Mesothelial cell of epicardium (in vitro differentiated cells): ENCODE measurements at places on chromosomes 5 and 9. TPM values are rescaled to one million over a fixed set of nuclear protein-coding genes. Genes with fewer than 3 reads are reported as not detected.
A peak's percentile ranks its signal among the peaks of the same experiment; 100 is the strongest.

GFPT2 gene
- total RNA-seq, result 14.9 to 16.3 TPM (median 15.7 TPM) in 3 replicates

ARL10 gene
- 39.4 to 46.0 TPM (median 42.8 TPM) in 3 replicates for total RNA-seq

SPINK1 gene
- total RNA-seq, result 1.0 to 3.3 TPM (median 1.4 TPM) in 3 replicates

GRCh38 chr9:38226491-38226951 is 157.5 kb upstream of the SHB start:
- no peak for DNase-seq
- peaks cover 23% of the 10 kb centered on the region for H3K36me3 ChIP-seq
- H3K27me3 ChIP-seq, result no peaks in the 10 kb centered on the region
- peaks cover 37% of the 10 kb centered on the region for H3K4me1 ChIP-seq
- H3K27ac ChIP-seq, result peak overlapping the region; percentile 93

- no peak for DNase-seq
- H3K27me3 ChIP-seq, result peaks cover 4% of the 10 kb centered on the region
Observed at GRCh38 chr5:136114414-136115125, 18.1 kb upstream of the SMAD5 start.

- peaks cover 8% of the 10 kb centered on the region for H3K4me1 ChIP-seq
- H3K36me3 ChIP-seq, result peaks cover 2% of the 10 kb centered on the region
- H3K27me3 ChIP-seq, result no peaks in the 10 kb centered on the region
- DNase-seq, result no peak
Observed at GRCh38 chr9:113520109-113520642, 56.6 kb downstream of the RGS3 start.

DNA sequence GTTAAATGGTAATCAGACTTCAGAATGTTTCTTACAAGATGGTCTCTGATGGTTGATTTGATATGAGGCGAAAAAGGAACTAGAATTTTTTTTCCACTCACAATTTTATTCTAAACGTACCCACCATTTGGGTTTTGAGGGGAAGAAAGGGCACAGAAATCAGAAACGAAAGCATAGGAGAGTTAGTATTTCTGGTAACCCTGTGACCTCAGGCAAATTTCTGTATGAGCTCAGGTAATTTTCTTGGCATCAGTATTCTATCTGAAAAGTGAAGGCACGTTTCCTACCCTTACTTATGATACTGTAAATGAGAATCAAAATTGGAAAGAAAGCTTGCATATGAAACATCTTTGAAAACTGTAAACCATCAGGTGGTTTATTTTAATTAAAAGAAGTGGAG is 26.5 kb downstream of the TMEFF1 start:
- DNase-seq, result no peak
- peaks cover 6% of the 10 kb centered on the region for H3K4me1 ChIP-seq
- H3K4me3 ChIP-seq, result no peak overlapping the region

DNA sequence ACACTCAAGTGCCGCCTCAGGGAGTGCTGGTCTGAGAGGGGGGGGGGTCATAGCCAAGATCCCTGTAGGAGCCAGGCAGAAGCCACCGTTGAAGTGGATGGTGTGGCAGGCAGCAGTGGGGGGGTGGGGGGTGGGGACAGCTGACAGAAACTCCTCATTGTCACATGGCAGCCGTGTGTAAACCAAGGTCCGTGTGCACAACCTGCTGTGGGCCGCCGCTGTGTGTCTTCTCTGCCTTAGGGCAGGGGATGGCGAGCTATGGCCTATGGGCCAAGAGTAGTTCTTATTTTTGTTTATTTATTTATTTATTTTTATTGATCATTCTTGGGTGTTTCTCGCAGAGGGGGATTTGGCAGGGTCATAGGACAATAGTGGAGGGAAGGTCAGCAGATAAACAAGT is 13.4 kb downstream of the SQSTM1 start:
- H3K36me3 ChIP-seq, result peaks cover 59% of the 10 kb centered on the region
- H3K4me3 ChIP-seq, result no peak overlapping the region
- no peaks in the 10 kb centered on the region for H3K4me1 ChIP-seq
- H3K27me3 ChIP-seq, result no peaks in the 10 kb centered on the region
- no peak for DNase-seq
